ENCODE measurements at places on chromosomes 3 and 15. TPM values are rescaled to one million over a fixed set of nuclear protein-coding genes. Genes with fewer than 3 reads are reported as not detected.

DNA sequence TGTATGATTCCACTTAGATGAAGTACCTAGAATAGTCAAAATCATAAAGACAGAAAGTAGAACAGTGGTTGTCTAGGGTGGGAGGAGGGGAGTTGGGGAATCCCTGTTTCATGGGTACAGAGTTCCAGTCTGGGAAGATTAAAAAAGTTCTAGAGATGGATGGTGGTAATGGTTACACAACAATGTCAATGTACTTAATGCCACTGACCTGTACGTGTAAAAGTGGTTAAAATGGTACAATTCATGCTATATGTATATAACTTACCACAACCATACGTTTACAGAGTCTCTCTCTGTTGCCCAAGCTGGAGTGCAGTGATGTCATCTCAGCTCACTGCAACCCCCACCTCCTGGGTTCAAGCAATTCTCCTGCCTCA is 6.5 kb downstream of the SFMBT1 start:
- no peak for DNase-seq

DNA sequence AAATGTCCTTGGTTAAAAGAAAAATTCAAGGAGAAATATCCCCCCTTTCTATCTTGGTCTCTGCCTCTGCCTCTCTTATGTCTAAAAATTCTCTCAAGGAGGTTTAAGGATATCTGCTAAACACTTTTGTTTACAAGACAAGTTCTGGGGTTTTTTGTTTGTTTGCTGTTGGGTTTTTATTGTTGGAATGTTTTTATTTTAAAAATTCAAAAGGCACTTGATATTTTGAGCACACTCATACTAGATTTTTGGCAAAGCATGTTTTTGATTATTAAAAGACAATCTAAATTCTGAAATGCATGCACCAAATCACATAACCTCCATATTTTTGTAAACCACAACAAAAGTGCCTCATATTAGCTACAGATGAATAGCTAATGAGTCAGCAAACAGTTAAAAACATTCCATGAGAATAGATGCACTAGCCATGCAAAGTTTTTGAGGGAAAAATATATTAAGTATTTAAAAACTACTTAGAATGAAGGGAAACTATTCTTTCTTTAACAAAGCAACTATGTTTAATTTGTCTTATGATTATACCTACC is 84.6 kb downstream of the ZBTB20 start:
- no peak for DNase-seq

GRCh38 chr3:128456776-128457715 is 9.6 kb downstream of the DNAJB8 start:
- DNase-seq, result no peak

- no peak for DNase-seq
Measured at GRCh38 chr3:20160230-20160629, 25.8 kb downstream of the SGO1 start.

GRCh38 chr3:33256249-33256648 is 21.0 kb upstream of the FBXL2 start:
- DNase-seq, result no peak

DNA sequence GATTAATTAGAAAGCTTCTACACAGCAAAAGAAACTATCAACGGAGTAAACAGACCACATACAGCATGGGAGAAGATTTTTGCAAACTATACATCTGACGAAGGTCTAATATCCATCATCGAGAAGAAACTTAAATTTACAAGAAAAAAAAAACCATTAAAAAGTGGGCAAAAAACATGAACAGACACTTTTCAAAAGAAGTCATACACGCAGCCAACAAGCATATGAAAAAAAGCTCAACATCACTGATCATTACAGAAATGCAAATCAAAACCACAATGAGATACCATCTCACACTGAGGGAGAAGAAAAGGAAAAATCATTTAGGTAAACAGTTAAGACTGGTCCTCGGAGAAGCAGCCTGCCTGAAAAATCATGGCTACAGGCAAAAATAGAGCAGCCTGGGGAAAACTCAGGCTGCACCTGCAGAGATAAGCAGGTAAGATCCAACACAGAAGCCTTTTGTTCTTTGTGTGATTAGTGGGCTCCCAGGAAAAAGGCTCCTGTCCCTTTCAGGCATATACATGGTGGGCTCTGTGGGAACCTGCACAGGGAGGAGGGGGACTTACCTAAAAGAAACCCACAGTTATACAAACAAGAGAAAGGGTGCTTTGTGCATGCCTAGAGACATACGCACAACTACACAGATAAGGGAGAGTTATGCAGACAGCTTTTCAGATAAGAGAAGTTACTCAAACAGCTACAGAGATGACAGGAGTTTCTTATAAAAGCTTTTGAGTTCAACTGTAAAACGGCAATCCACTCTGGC is 49.3 kb downstream of the C3orf70 start:
- no peak for DNase-seq

DNA sequence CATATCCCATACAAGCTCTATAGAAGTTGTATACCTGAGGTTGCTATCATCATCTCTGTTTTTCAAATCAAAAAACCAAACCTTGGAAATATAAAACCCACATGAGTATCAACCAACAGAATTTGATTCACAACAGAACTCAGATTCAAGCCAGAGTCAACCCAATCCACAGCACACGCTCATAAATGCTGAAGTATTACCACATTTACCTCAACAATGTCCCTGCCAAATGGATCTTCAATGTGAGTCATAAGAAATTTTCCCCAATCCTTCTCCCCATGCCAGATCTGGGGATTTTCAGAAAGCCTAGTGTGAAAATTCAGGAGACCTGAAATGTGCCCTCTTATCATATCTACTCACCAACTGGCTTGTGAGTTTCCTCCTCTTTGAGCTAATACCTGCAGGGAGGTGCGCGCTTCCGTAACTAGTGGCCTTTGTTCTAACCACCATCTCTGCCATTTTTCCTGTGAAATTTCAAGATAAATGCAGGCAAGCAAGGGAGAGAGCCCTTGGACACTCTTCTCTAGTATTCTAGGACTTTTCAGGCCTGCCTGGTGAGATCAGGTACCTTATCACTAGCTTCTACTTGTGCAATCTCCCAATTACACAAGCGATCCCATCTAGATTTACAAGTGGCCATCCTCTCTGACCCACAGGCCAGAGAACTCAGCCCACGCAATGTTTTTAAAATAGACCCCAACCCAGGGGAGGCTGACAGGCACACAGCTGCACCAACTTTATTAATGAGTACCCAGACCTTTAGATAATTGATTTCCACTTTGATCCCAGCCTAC is 1076.9 kb upstream of the CFAP20DC start:
- no peak for DNase-seq

Gene POLQ
- polyA plus RNA-seq, result 4.3 TPM

- DNase-seq, result no peak
Measured at GRCh38 chr3:43161684-43162229, 55.9 kb upstream of the POMGNT2 start.

DNA sequence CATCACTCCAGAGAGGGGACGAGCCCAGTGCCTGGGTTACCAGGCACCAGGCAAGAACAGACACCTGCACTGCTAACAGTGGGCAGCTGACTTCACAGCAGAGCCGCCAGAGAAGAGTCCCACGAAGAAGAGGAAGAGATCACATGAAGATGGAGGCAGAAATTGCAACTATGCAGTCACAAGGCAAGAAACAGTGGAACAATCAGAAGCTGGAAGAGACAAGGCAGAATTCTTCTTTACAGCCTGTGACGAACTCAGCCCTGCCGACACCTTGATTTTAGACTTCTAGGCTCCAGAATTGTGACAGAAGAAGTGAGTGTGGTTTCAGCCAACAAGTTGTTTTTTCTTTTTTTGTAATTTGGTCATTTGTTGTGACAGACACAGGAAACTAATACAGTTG is 59.2 kb downstream of the IL12A start:
- DNase-seq, result no peak

DNA sequence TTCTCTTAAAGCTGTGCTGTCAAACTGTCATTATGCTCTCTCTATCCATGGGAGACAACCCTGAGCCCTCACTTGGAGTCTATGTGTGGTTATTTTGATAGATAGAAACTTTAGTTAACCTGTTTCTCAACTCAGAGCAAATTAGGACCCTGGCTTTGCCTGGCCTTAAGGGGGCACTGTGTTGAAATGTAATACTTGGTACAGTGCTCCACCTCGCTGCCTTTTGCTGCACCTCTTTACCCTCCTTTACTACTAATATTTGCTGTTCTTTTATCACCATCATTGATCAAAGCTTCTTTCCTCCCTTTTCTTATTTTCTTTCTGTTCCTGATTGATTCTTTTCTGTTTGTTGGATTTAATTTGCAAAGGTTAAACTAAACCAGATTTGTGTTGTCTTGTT is 34.3 kb downstream of the STT3B start:
- no peak for DNase-seq

- no peak for DNase-seq
Measured at GRCh38 chr15:95176794-95177577, 945.6 kb downstream of the MCTP2 start.

GRCh38 chr15:45612790-45613415 is 21.9 kb upstream of the SQOR start:
- DNase-seq, result no peak

DNA sequence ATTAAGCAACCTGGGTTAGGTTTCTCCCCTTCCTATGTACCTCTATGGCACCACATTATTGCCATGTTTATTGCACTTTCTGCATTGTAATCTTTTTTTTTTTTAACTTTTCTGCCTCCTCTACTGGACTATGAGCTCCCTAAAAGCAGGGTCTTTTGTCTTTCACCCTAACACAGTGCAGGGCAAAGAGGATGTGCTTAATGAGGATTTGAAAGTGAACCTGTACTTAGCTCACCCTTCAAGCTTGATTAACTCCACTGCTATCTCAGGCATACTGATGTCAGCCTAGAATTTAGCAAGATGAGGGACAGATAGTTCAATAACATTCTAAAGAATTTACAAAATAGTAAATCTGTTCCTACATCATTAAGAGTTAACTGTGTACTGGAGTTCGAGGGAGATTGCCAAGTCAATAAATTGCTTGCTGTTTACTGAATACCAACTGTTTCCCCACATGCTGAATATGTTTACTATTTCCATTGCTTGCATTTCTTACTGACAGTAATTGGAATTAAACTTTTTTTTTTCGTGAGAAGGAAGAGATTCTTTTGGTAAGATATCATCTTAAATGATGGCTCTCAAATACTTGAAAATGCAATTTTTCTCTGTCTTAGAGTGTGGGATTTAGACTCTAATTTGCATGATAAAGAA is 15.7 kb upstream of the PPARG start:
- DNase-seq, result no peak

GRCh38 chr3:149658744-149659497 is 1.1 kb upstream of the WWTR1 start:
- no peak for DNase-seq

Gene VIPR1
- 1.1 TPM for polyA plus RNA-seq

Gene SUCLG2
- 104 TPM for polyA plus RNA-seq

GRCh38 chr3:46664971-46665762 is 28.3 kb downstream of the ALS2CL start:
- DNase-seq, result no peak

Gene SCAMP5
- 28.3 TPM for polyA plus RNA-seq

DNA sequence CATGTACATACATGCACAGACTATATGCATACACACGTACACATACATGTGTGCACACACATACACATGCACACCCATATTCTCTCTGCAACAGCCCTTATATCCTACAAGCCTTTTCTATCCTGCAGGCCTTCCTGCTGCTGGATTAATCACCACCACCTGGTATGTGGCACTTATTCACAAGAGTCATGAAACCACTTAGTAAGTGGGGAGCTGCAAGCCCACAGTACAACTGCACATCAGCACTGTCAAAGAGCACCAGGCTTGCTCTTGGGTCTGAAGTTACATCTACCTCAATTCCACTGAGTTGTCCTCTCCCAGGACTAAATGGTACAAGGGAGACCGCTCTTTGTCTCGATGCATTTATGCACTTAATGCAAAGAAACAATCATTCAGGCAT is 233.2 kb downstream of the KLF13 start:
- no peak for DNase-seq

Measured in right renal pelvis (tissue), 4 donors.